Activated naive CD8-positive, alpha-beta T cell treated with anti-CD3 and anti-CD28 coated beads, Interleukin-2, amount 10 ng/mL, durations not matched to agents 7 days and 5 days (primary cell): ENCODE measurements at places on chromosomes 4 and X.

GRCh38 chr4:73508651-73509050, 27.1 kb downstream of the AFM start:
- H3K27ac ChIP-seq: no peak overlapping the region
- H3K36me3 ChIP-seq: no peaks in the 10 kb centered on the region
- H3K4me3 ChIP-seq: no peak overlapping the region
- no peak for DNase-seq
- H3K4me1 ChIP-seq: no peaks in the 10 kb centered on the region
- no peaks in the 10 kb centered on the region for H3K27me3 ChIP-seq

DNA sequence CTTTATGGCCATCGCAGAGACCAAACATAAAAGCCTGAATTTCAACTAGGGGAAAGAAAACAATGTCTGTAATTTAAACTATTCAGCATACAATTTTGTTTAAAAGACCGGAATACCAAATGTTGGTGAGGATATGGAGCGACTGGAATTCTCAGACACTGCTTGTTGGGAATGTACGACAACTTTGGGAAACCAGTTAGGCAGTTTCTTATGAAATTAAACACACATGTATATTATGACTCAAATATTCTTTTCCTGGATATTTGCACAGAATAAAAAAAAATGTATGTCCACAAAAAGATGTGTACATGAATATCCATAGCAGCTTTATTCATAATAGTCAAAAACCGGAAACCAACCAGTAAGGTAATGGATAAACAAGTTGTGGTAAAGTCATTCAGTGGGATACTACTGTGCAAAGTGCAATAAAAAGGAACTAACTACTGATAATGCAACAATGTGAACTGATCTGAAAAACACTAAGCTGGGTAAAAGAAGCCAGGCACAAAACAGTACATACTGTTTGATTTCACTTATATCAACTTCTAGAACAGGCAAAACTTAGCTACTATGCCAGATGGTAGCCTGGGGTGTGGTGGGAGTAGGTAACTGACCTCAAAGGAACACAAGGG, 152.7 kb upstream of the FTHL17 start:
- DNase-seq: no peak
- no peaks in the 10 kb centered on the region for H3K4me1 ChIP-seq
- no peak overlapping the region for H3K27ac ChIP-seq
- no peaks in the 10 kb centered on the region for H3K27me3 ChIP-seq
- no peaks in the 10 kb centered on the region for H3K36me3 ChIP-seq
- no peak overlapping the region for H3K4me3 ChIP-seq

- H3K36me3 ChIP-seq: peaks cover 2% of the 10 kb centered on the region
- DNase-seq: no peak
- peaks cover 15% of the 10 kb centered on the region for H3K27me3 ChIP-seq
- H3K4me1 ChIP-seq: peaks cover 10% of the 10 kb centered on the region
- H3K27ac ChIP-seq: no peak overlapping the region
These were observed 165.8 kb upstream of the SFRP2 start for GRCh38 chr4:153954654-153955053.

- peaks cover 7% of the 10 kb centered on the region for H3K27me3 ChIP-seq
- no peaks in the 10 kb centered on the region for H3K4me1 ChIP-seq
- H3K4me3 ChIP-seq: no peak overlapping the region
- no peak overlapping the region for H3K27ac ChIP-seq
- no peaks in the 10 kb centered on the region for H3K36me3 ChIP-seq
These were observed 50.4 kb downstream of the SORBS2 start for GRCh38 chr4:185761352-185762235.

DNA sequence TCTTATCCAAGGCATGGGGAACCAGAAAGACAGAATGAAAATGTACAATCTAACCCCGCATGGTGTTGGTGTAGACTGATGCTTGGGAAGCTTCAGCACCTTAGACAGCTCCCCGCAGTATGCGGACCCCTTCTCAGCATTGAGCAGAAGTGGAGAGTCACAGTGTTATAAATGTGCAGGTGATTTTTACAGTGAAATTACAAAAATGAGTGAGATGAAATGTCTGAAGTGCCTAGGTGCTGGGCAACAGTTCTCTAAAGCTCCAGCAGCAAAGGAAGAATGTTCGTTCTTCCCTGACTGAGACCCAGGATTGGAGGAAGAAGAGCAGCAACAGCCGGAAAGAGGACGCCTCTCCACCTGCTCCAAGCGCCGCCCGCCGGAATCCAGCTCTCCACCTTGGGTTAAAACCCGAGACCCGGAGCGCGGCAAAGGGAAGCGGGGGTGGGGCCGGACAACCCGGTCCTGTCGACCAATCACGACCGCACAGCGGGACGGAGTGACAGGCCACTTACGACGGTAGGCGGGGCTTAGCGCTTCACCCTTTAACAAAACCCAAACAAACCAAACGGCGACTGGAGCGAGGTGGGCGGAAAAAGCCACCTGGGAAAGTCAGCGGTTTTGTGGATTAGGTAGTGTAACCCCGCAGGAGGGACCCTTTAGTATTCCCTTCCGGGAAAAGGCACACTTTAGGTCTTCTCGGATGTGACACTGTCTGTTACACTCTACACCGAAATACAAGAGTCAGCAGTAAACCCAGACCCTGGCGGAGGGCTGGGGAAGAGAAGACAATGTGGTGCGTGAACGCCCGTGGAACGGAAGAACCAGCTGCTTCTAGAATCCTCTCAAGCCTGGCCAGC, at the start of gene GLRA3:
Gene GLRA3, minus strand, starts transcription at position 403 of the 857 bp plus-strand sequence. CDS start 436 bp downstream, outside the sequence.
- H3K4me1 ChIP-seq: peaks cover 2% of the 10 kb centered on the region
- H3K36me3 ChIP-seq: no peaks in the 10 kb centered on the region
- H3K4me3 ChIP-seq: peak within 1 kb of the TSS; percentile 60

GRCh38 chrX:155215443-155216178, 649 bp upstream of the VBP1 start:
- peak overlapping the region; percentile 89 for H3K27ac ChIP-seq
- H3K4me1 ChIP-seq: peaks cover 18% of the 10 kb centered on the region
- DNase-seq: no peak
- peaks cover 2% of the 10 kb centered on the region for H3K36me3 ChIP-seq
- peak overlapping the region; percentile 97 for H3K4me3 ChIP-seq
- H3K27me3 ChIP-seq: no peaks in the 10 kb centered on the region

- no peak for DNase-seq
- peaks cover 14% of the 10 kb centered on the region for H3K36me3 ChIP-seq
- no peaks in the 10 kb centered on the region for H3K27me3 ChIP-seq
- no peak overlapping the region for H3K4me3 ChIP-seq
These were observed 36.4 kb upstream of the CD99 start for GRCh38 chrX:2654436-2655340.

GRCh38 chrX:101208152-101208905, 11.3 kb upstream of the DRP2 start:
- H3K27me3 ChIP-seq: no peaks in the 10 kb centered on the region
- H3K27ac ChIP-seq: no peak overlapping the region
- no peak for DNase-seq
- peaks cover 1% of the 10 kb centered on the region for H3K36me3 ChIP-seq
- no peak overlapping the region for H3K4me3 ChIP-seq

GRCh38 chr4:19123681-19124080, 1102.1 kb upstream of the LCORL start:
- H3K4me1 ChIP-seq: no peaks in the 10 kb centered on the region
- H3K36me3 ChIP-seq: no peaks in the 10 kb centered on the region
- no peak overlapping the region for H3K4me3 ChIP-seq
- H3K27ac ChIP-seq: no peak overlapping the region
- H3K27me3 ChIP-seq: no peaks in the 10 kb centered on the region
- no peak for DNase-seq

GRCh38 chrX:24842486-24842885, 148.8 kb downstream of the POLA1 start:
- no peaks in the 10 kb centered on the region for H3K27me3 ChIP-seq
- DNase-seq: no peak
- peaks cover 2% of the 10 kb centered on the region for H3K36me3 ChIP-seq
- H3K4me3 ChIP-seq: no peak overlapping the region
- H3K27ac ChIP-seq: no peak overlapping the region
- H3K4me1 ChIP-seq: no peaks in the 10 kb centered on the region

DNA sequence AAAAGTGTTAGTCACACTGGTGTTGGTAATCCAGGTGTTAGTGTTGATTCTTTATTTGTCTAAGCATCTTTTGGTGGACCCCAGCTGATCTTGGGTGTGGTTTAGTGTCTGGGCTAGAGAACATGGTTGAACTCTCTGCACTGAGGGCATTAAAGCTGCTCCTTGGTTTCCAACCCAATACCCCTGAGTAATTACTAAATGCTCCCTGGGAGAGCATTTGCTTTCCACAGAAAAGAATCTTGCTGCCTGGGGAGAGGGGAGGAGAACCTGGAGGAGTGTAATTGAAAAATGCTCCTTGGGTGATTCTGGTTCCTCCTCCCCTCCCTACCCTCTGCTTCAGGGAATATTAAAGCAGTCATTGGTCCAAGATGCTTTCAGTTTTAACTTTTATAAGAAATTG, 3.1 kb downstream of the GUCY1B1 start:
- H3K27ac ChIP-seq: no peak overlapping the region
- H3K4me3 ChIP-seq: no peak overlapping the region
- H3K36me3 ChIP-seq: no peaks in the 10 kb centered on the region
- DNase-seq: no peak

GRCh38 chrX:8048466-8048865, 121.3 kb upstream of the PNPLA4 start:
- H3K36me3 ChIP-seq: no peaks in the 10 kb centered on the region
- no peak for DNase-seq

DNA sequence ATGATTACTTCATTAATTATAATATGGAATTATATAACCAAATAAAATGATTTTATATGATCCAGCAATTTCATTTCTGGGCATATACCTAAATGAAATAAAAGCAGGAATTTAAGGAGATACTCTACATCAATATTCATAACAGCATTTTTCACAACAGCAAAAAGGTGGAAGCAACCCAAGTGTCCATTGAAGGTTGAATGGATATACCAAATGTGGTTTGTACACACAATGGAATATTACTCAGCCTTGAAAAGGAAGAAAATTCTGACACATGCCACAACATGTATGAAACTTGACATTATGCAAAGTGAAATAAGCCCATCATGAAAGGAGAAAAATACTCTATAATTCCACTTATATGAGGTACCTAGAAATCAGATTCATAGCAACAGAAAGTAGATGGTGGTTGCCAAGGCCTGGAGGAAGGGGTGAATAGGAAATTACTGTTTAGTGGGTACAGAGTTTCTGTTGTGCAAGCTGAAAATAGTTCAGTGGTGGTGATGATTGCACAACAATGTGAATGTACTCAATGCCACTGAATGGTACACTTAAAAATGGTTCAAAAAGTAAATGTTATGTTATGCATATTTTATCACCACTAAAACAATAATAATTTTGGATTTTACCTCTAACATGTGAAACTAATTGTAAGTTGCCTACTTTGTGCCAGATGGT, 471.5 kb downstream of the SPRY1 start:
- no peaks in the 10 kb centered on the region for H3K36me3 ChIP-seq
- no peak overlapping the region for H3K27ac ChIP-seq
- no peak overlapping the region for H3K4me3 ChIP-seq
- DNase-seq: no peak

DNA sequence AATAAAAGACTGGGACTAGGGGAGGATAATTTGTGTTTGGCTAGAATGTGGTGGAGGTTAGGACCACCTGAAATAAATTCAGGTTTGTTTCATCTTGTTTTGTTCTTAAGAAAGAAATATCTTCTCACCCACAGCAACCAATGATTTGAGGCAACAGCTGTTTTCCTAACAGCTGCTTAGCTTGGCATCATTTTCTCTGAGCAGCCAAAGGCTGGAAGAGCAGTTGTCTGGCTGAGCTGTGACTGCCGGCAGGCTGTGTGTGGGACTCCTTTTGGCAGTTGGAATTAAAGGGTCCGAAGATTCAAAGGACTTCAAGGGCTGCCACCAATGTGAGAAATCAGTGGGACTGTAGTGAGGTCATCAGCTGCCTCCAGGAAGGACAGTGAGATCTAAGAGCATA, 5.0 kb downstream of the TRIM75 start:
- H3K4me3 ChIP-seq: no peak overlapping the region
- no peaks in the 10 kb centered on the region for H3K36me3 ChIP-seq
- H3K27ac ChIP-seq: no peak overlapping the region
- no peaks in the 10 kb centered on the region for H3K4me1 ChIP-seq
- DNase-seq: no peak
